Transverse colon (tissue), 4 donors: ENCODE measurements at places on chromosomes 7 and 10. TPM values are rescaled to one million over a fixed set of nuclear protein-coding genes. Genes with fewer than 3 reads are reported as not detected.

Gene ADCY1
- total RNA-seq = not detected

Gene IFIT1B
- not detected for total RNA-seq

Gene ATP5MK
- total RNA-seq = 13.7 TPM

Gene CALHM1
- not detected for total RNA-seq

Gene EBLN1
- not detected for total RNA-seq

Gene CASTOR2
- 4.5 TPM for total RNA-seq

Gene TMEM176B
- total RNA-seq = 30.4 TPM

Gene SRGN
- total RNA-seq = 9.0 TPM

Gene PTEN
- total RNA-seq = 184 TPM

Gene PKD2L1
- not detected for total RNA-seq

Gene TYW1
- total RNA-seq = 24.3 TPM

Gene BHLHA15
- not detected for total RNA-seq

Gene HTR5A
- total RNA-seq = not detected

Gene TRPV5
- total RNA-seq = not detected

Gene TSPAN15
- 152 TPM for total RNA-seq

Gene AKR1C3
- total RNA-seq = 164 TPM

Gene TFEC
- total RNA-seq = 3.0 TPM

Gene MMRN2
- 8.9 TPM for total RNA-seq

Gene GPR15LG
- 480 TPM for total RNA-seq

Gene PLEKHA8
- total RNA-seq = 16.4 TPM

Gene NPS
- not detected for total RNA-seq

Gene CDNF
- total RNA-seq = 2.2 TPM

Gene TAS2R41
- not detected for total RNA-seq

Gene RBP3
- total RNA-seq = not detected

Gene WASHC2A
- 53.7 TPM for total RNA-seq

Gene ANKRD61
- total RNA-seq = not detected

Gene DGKB
- total RNA-seq = 3.8 TPM

Gene ITIH5
- total RNA-seq = 13.2 TPM

Gene THSD7A
- total RNA-seq = 18.9 TPM

Gene NPY4R
- 1.1 TPM for total RNA-seq

Gene AASS
- 19.1 TPM for total RNA-seq

Gene UTF1
- total RNA-seq = not detected

Gene MOGAT3
- 31.7 TPM for total RNA-seq

Gene HIPK2
- 40.3 TPM for total RNA-seq

Gene PTPN20
- total RNA-seq = 34.0 TPM

Gene MSMB
- total RNA-seq = not detected

Gene CREB5
- total RNA-seq = 12.2 TPM
